ENCODE measurements at places on chromosomes 7 and 10. TPM values are rescaled to one million over a fixed set of nuclear protein-coding genes. Genes with fewer than 3 reads are reported as not detected.

SRRM3 gene
- total RNA-seq: 0.71 TPM

HYAL4 gene
- not detected for total RNA-seq

C10orf105 gene
- not detected for total RNA-seq

SEC24C gene
- total RNA-seq: 64.2 TPM

XPNPEP1 gene
- total RNA-seq: 86.5 TPM

- no peak for DNase-seq
Observed at GRCh38 chr7:70553364-70553763, 578.6 kb upstream of the GALNT17 start.

DNA sequence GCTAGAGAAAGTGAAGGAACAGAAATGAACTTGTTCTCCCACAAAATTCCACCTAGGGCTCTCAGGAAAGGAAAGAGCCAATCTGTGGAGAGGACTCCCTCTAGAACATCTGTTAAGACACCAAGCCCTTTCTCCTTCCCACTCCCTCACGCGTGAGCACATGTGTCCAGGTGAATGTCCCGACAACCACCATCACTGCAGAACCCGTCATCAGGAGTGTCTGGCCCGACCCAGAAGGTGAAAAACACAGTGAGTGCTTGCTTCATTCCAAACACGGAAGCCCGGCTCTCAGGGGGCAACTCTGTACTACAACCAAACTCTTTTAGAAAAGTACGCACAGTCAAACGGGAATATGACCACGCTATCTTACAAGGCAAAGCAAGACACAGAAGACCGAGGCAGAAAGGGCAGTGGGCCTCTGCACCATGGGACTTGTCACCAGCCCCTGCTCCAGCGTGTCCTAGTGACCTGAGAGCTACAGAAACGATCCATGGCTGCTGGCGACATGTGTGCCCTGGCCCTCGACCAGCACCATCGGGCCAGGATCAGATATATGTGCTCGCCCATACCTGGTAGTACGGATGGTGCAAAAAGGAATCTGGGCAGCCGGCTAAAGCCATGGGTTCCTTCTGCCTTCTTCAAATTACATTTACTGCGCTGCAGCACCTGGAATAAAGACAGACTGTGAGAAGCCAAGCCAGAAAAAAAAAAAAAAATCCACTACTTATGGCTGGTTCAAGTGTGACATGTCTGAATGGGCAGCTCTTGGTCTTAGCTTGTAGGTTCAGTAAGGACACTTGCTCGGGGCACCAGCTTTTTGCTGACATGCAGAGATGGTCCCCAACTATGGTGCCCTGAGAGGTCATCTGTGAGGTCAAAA is 50.8 kb downstream of the GRB10 start:
- DNase-seq: peak; percentile 70

- no peak for DNase-seq
Observed at GRCh38 chr7:27125986-27126394, 4.6 kb downstream of the HOXA4 start.

DNA sequence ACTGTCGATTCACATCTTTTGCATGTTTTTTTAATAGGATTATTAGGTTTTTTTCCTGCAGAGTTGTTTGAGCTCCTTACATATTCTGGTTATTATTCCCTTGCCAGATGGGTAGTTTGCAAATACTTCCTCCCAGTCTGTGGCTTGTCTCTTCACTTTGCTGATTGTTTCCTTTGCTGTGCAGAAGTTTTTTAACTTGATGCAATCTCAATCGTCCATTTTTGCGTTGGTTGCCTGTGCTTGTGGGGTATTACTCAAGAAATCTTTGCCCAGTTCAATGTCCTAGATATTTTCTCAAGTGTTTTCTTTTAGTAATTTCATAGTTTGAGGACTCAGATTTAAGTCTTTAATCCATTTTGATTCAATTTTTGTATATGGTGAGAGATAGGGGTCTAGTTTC is 95.4 kb downstream of the TBXAS1 start:
- DNase-seq: no peak

DNA sequence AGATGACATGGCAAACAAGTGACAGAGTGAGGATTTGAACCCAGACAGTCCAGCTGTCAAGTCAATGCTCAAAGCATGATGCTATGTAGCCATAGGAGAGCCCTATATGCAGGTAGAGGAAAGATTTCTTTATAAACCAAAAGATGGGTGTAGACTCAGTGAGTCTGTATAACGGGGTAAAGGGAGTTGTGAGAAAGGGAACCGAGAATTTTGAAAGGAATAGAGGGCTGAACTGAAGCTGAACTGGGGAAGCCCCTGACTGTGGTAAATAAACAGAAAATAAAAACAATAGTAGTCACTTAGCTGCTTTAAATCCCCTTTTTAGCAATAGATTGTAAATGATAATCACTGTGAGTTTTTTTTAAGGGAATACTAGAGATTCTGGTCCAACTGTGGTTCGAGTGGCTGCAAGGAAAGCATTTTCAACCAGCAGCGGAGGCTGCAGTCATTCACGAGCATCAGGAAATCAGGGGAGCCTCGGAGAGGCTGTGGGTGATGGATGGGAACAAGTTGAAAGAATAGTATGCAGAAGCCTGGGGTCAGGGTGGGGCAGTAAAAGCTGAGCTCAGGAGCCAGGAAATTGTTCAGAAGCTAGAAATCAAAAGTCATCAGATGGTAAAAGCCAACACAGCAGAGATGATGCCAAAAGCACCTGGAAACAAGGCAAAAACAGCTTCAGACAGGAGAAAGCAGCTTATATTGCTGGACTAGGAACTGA is 393.5 kb downstream of the GFRA1 start:
- DNase-seq: no peak

GRCh38 chr10:102948786-102949185 is 30.7 kb downstream of the CNNM2 start:
- no peak for DNase-seq

- no peak for DNase-seq
Observed at GRCh38 chr7:150335774-150336112, 5.7 kb downstream of the RARRES2 start.

DNA sequence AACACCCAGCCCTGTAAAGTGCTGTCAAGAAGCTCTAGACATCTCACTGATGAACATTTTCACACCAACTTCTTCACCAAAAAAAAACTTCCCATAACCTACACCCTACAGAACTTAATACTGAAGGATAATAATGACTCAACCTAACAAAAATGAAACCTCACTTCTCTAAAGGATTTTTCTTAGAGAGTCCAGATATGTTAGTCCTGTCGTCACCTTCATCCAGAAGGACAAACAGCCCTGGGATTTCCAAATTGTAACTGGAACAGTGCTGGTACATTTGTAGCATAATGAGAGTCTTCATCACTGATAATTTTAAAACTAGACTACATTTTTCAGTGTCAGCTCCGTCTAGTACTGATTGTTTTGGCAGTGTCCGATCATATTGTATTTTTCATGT is 528.6 kb upstream of the CELF2 start:
- no peak for DNase-seq

GRCh38 chr7:158567153-158567603 is 20.4 kb downstream of the PTPRN2 start:
- no peak for DNase-seq

DNA sequence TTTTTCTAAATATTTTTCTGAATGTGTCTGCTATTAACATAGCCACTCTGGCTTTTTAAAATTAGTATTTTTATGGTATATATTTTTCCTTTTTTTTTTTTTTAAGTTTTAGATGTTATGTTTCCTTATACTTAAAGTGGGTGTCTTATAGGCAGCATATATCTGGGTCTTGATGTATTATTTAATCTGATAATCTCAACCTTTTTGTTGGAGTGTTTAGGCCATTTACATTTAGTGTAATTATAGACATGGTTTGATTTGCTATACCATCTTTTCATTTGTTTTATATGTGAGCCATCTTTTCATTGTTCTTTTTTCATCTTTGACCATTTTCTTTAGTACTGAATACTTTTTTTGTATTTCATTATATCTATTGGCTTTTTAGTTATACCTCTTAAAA is 45.0 kb downstream of the TRUB1 start:
- DNase-seq: no peak

DNA sequence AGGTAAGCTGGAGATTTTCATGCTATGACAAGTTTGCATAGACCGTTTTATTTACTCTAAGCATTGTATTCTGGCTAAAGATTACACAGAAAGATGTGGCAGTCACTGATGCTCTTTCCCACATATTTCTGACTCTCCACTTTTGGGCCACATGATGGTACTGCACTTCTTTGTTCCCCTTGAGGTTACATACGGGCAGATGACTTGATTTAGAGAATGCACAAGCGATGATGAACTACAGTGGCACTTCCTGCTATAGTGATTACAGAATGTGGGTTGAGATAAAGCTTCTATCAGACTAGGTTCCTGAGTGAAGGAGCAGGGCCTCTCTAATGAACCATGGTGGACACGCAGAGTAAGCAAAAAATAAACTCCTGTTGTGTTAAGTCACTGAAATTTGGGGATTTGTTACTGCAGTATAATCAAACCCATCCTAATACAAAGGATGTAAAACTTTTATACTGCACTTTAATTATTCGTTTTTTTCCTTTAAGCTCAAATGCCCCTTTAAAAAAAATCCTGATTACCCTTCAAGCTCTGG is 177.9 kb downstream of the TAX1BP1 start:
- DNase-seq: no peak

GRCh38 chr10:35668865-35669650 is 27.0 kb upstream of the FZD8 start:
- DNase-seq: no peak

- no peak for DNase-seq
Observed at GRCh38 chr10:122186816-122187810, 84.0 kb upstream of the BTBD16 start.

- no peak for DNase-seq
Observed at GRCh38 chr10:15027741-15028140, 16.0 kb upstream of the OLAH start.

DNA sequence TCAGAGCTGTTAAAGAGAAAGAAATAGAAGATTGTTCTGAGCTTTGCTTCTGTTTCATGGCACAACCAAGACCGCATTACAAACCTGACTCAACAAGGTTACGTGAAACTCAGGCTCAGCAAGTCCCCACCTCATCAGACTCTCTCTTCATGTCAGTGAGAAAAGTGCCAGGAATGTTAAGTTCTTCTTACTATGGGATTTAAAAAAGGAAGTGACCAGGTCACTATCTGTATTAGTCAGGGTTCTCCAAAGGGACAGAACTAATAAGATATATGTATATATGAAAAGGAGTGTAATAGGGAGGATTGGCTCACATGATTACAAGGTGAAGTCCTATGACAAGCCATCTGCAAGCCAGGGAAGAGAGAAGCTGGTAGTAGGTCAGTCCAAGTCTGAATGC is 25.4 kb upstream of the PAPSS2 start:
- no peak for DNase-seq

DNA sequence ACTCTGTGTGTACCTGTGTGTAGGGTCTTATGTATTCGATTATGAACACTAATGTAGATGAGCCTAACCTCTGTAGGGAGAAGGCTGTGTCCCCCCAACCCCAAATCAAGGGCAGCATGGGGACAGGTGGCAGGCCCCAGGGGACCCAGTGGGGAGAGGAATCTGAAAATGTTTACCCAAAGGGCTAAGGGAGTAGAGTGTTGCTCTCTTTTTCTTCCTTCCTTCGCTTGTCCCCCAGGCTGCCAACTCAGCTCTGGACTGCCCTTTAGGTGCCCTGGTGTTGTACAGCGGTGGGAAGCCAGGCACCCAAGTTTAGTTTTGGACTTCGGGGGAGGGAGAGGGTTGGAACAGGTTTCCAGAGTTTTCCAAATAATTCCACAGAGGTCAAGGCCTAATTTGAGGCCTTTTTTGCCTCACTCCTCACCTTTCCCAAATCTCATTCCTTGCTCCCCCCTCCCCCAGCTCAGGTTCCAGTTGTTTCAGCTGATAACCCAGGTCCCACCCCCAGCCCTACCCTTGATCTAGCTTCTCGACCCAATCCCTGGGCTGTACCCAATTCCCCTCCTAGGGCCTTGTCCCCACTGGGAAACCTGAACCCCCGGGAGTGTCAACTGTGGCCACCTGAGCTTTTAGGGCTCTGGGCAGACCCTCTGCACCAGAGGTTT is 9.1 kb upstream of the PAX2 start:
- DNase-seq: no peak

DNA sequence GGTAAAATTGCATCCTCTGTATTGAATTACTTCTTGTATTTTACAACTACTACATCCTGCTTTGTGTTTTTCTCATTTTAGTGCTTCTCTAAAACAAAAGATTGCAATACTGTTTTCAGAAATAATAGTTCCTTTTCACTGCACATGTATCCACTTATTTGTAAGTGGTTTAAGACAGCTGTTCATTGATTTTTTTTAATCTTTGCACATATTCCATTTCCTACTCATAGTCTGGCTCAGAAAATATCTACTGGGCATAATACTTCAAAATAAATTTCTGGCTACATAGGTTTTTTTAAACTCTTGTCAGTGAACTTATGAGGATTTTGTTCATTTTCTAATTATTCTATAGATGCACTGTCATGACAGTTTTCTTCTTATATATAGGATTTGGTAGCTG is 54.8 kb downstream of the SND1 start:
- DNase-seq: no peak

Data from osteocyte (in vitro differentiated cells).